ENCODE measurements at places on chromosomes 3 and 15.

GRCh38 chr3:125386811-125387210 is 11.7 kb upstream of the ZNF148 start:
- no peak for DNase-seq

DNA sequence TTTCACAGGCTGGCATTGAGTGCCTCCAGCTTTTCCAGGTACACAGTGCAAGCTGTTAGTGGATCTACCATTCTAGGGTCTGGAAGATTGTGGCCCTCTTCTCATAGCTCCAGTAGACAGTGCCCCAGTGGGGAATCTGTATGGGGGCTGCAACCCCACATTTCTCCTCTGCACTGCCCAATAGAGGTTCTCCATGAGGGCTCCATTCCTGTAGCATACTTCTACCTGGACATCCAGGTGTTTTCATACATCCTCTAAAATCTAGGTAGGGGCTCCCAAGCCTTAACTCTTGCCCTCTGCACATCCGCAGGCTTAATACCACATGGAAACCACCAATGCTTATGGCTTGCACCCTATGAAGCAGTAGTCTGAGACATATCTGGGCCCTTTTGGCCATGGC is 15.1 kb upstream of the CCR2 start:
- no peak for DNase-seq

GRCh38 chr3:116005404-116005803 is 382.1 kb downstream of the GAP43 start:
- no peak for DNase-seq

DNA sequence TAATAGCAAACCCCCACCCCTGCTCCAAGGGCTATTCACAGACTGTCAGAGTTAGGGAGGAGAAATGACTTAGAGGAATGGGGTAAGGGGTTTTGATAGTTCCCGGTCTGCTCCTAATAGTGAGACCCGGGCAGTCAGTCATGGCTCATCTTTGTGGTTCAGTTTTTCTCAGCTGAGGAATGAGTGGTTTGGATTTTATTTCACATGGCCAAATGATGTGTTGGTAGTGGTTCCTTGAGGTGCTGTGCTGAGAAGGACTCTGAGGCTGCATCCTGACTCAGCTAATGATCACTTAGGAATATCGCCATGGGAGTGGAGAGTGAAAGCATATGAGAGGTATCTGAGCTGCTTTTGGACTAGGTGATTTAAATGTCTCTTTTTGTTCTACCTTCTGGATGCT is 80.2 kb downstream of the LPP start:
- DNase-seq: no peak

DNA sequence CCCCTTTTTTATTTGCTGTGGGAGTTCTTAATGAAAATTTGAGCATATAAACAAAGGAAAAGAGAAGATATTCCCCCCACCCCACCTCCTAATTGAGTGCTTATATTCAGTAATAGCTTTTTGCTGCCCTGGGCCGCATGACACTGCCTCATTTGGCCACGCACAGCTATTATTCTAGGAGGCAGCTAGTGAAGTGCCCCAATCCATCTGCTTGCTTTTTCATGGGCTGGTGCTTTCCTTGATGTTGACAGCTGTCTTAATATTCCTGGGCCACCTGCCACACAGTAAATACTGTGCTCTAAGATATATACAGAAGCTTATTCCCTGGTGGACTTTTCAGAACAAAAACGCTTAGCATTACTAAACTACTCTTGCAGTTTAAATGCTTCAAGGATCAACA is 3.8 kb upstream of the CRYBG3 start:
- DNase-seq: no peak

DNA sequence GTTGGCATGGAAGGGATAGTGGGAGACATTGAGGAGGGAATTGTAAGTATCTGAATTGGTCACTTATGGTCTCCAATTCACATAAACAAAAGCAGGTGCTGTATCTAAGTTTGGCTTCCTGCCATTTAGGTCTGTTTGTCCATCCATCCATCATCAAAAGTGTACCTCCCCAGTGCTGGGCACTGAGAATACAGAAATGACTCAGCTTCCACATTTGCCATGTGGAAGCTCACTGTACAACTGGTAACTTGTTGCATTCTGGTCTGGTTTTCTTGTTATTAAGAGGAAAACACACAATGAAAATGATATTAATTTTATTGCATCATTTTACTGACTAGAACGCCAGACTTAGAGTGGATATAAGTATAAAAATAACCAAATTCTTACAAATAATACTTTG is 30.9 kb upstream of the MUC13 start:
- no peak for DNase-seq

- no peak for DNase-seq
These were observed 136.4 kb downstream of the LIPC start for GRCh38 chr15:58568157-58568571.

GRCh38 chr3:60979461-60980341 is 271.6 kb downstream of the FHIT start:
- DNase-seq: no peak

- DNase-seq: no peak
These were observed 106.9 kb downstream of the LRRK1 start for GRCh38 chr15:101025896-101026631.

GRCh38 chr3:46990573-46991374 is 11.3 kb downstream of the NBEAL2 start:
- DNase-seq: no peak

DNA sequence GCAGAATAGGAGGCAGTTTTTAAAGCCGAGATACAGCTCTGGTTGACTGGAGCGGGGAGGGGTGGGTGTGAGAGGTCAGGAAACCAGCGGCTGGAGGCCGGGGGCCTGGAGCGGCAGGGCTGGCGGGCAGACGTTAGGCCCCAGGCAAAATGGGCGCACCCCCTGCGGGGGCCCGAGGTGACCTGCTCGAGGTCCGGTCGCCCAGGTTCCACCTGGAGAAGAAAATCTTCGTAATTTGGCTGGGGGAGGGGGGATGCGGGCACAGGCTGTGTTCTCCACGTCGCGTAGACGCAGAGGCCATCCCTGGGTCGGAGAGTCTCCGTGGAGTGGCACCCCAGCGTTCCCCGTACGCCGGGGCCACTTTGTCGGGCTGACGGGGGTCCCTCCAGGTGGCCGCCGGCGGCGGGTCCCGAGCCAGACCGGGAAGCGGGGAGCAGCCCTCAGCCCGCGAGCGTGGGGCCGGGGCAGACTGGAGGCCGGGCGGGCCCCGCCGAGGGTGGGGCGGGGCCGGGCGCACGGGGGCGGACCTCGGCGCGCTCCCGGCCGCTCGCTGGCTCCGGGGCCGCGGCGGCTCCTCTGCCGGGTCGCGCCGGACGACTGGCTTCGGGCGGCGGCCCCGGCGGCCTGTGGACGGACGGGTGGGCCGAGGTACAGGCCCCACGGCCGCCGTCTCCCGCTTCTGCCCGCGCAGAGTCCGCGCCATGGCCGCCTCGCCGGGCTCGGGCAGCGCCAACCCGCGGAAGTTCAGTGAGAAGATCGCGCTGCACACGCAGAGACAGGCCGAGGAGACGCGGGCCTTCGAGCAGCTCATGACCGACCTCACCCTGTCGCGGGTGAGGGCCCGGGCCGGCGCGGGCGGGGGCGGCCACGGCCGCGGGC is at the start of gene CRTC3:
CRTC3 (plus strand) TSS at position 553 of the 879 bp plus-strand sequence; CDS start at position 702, 149 bp downstream.
- DNase-seq: peak; percentile 51

GRCh38 chr15:40114218-40114617 is 5.5 kb upstream of the BMF start:
- no peak for DNase-seq

- DNase-seq: no peak
These were observed 10.7 kb downstream of the HMCES start for GRCh38 chr3:129289201-129289921.

DNA sequence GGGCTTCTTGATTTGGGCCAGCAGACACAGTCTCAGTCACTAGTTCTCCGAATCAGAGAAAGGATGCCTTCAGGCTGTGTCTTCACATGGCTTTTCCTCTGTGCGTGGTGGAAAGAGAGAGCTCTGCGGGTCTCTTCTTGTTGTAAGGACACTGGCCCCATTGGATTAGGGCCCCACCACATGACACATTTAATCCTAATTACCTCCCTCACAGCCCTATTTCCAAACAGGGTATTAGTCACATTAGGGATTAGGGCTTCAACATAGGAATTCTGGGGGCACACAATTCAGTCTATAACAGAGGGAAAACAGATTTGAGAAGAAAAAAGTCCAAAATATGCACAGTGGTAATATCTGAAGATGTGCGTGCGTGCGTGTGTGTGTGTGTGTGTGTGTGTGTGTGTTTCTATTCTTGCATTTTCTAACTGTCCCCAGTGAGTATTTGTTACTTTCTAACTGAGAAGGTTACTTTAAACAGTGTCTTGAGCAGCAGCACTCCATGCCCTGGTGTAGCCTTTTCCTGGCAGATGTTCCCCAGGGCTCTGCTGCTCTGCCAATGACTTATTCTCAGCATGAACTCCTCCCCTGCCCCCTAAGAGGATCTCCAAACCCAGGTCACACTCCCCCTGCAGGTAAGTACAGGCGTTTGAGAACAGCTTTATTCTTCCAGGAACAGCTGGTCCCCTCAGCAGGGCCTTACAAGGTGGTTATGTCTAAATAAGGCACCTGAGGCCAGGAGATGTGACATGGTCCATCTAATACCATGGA is 72.9 kb downstream of the RPL39L start:
- peak; percentile 39 for DNase-seq

GRCh38 chr15:87792250-87793040 is 464.1 kb downstream of the NTRK3 start:
- no peak for DNase-seq

GRCh38 chr3:184335291-184335660 is 2.1 kb upstream of the FAM131A start:
- DNase-seq: no peak

GRCh38 chr3:134594331-134594741 is 56.5 kb downstream of the KY start:
- DNase-seq: no peak

DNA sequence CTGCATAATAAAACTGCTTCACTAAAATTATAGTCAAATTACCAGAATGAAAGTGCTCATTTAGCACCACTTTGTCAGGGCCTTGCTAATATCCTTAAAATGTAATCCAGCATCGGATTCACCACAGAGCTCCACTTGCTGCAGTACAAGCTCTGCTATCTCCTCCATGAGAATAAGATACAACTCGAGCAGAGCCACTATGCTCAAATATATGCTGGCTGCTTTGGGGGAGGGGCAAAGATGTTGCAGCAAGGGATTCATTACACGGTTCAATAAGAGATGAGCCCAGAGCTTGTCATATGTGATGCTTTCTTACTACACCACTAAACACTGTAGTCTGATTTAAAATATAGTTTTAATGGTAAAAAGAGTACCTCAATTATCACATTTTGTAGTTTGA is 72.2 kb downstream of the DLG1 start:
- DNase-seq: no peak

- DNase-seq: peak; percentile 65
These were observed 643 bp downstream of the MYO5A start for GRCh38 chr15:52527911-52528563.

DNA sequence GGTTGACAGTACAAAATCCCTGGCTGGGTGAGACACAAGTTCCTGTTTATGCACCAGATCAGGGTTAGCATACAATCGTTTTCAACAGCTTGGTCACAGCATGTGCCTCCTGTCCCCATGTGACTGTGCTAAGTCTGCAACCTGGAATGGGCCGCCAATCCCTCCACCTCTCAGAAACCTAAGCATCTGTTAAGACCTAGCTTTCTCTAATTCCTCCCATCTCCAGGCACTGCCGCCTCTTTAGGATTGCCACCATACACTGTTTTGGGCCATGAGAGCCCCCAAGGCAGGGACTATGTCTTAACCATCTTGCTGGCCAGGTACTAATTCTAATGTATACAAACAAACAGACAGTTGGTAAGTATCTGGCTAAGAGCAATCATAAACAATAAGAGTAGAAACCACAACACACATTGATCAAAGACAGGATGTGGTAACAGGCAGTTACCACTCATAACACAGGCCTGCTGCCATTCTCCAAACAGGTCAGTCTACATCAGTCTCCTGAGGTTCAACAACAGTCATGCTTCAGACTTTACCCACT is 25.6 kb downstream of the SEC22C start:
- DNase-seq: no peak

- no peak for DNase-seq
These were observed 21.4 kb downstream of the CCDC191 start for GRCh38 chr3:114034787-114035545.

GRCh38 chr3:52535411-52536111 is 844 bp upstream of the UQCC5 start:
- no peak for DNase-seq

GRCh38 chr3:12158387-12159226 is at the start of gene TIMP4:
Gene TIMP4 (minus strand): TSS chr3:12158912. CDS start chr3:12158840, 72 bp downstream.
- DNase-seq: no peak

GRCh38 chr3:57017459-57017845 is 43.0 kb upstream of the SPATA12 start:
- DNase-seq: no peak

- DNase-seq: no peak
These were observed 315.9 kb downstream of the ZIC4 start for GRCh38 chr3:147090461-147090860.

- no peak for DNase-seq
These were observed 622 bp upstream of the ZNF589 start for GRCh38 chr3:48240000-48240963.

DNA sequence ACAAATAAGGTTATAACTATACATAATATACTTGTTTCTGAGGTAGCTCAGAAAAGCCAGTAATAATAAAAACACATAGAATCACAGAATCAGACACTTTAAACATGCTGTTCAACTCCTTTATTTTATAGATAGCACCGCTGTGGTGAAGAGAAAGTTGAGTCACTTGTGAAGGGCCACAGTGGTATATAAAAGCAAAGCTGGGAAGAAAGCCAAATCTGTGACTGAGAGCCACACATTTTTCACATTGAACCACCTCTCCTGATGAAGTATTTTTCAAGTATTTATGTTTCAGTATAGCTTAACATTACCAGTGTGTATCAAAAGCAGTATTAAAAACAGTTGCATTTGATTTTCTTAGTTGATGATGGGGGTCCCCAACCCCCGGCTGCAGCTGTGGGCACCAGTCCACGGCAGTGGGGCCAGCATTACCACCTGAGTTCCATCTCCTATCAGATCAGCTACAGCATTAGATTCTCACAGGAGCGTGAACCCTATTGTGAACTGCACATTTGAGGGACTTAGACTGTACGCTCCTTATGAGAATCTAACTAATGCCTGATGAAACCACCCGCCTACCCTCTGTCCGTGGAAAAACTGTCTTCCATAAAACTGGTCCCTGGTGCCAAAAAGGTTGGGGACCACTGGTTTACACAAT is 46.2 kb downstream of the TBL1XR1 start:
- DNase-seq: no peak

GRCh38 chr3:172003146-172003545 is 36.2 kb upstream of the FNDC3B start:
- no peak for DNase-seq

GRCh38 chr3:42894698-42895579 is 11.0 kb upstream of the ZNF662 start:
- DNase-seq: no peak

- DNase-seq: no peak
These were observed 76.1 kb downstream of the CLDN11 start for GRCh38 chr3:170494766-170495165.

Data from activated CD4-positive, alpha-beta T cell treated with anti-CD3 and anti-CD28 coated beads, Interleukin-2, amount 50 U/mL, for 48 hours (primary cell).